AG10803 (cell line): ENCODE measurements at places on chromosomes 12 and 14.

- no peak for DNase-seq
These were observed 5.9 kb downstream of the VTI1B start for GRCh38 chr14:67668559-67668958.

DNA sequence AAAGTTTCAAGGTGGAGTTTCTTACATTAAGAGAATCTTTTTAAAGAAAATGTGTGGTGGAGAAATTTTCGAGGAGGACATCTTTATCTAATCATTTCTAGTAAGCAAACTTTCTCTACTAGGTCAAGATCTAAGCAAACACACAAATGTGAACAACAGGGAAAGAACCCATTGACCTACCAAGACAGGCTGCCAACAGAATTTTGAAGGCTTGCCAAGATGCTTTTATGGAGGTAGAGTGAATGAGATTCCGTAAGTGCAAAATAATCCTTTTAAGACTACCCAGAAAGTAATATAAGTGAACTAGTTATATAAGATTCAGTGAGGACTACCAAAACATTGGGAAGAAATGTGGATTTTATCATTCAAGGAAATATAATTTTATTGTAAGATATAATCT lies 357.1 kb upstream of the PDE3A start:
- no peak for DNase-seq

DNA sequence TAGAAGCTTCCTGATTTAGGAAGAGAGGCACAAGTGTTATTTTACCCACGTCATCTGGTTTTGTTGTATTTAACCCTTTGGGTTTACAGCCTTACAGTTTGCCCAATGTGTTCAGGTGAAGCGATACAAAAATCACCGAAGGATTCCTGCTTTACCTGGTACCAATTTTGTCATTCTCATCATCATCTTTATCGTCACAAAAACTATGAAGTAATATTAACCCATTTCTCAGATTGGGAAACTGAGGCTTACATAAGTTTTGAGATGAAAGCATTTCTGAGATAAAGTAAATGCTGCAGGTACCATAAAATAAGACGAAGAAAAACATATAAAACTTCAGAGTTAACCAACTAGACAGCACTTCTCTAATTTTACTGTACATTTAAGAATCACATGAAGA lies 370.6 kb upstream of the OR4E1 start:
- DNase-seq = no peak

- peak; percentile 83 for DNase-seq
These were observed 1.2 kb downstream of the SSTR1 start for GRCh38 chr14:38208618-38209562.

GRCh38 chr12:23750923-23751322 lies 198.5 kb downstream of the SOX5 start:
- no peak for DNase-seq

GRCh38 chr12:28222081-28222700 lies 31.9 kb downstream of the CCDC91 start:
- no peak for DNase-seq

- no peak for DNase-seq
These were observed 74.1 kb downstream of the PITPNM2 start for GRCh38 chr12:123076604-123077297.

DNA sequence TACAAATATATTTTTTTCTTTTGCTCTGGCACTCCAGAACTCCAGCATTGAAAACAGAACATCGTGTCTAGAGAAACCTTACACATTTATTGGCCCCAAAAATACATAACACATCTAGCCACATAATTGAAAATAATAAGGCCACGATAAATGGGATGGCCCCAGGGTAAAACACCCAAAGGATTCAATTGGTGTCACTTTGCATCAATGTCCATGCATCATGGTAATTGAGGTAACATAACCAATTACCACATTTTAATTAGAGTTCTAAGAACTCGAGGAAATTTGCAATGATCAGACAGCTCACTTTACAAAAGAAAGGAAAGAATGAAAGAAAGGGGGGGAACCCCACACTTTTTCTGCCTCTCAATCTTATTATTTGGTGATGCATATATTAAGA lies 151.8 kb upstream of the NPAS3 start:
- no peak for DNase-seq

DNA sequence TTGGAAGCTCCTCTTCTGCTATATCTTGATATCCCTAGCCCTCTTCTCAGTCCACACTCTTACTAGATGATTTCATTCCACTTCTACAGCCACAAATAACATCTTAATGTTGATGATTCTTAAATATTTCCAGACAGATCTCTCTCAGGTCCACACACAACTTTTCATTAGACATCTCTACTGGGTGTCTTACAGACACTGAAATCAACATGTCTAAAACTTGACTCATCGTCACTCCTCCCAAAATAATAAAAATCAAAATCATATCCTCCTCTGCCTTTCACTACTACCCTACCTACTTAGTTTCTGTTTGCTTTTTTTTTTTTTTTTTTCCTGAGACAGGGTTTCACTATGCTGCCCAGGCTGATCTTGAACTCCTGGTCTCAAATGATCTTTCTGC lies 11.9 kb downstream of the PRDM4 start:
- peak; percentile 66 for DNase-seq

DNA sequence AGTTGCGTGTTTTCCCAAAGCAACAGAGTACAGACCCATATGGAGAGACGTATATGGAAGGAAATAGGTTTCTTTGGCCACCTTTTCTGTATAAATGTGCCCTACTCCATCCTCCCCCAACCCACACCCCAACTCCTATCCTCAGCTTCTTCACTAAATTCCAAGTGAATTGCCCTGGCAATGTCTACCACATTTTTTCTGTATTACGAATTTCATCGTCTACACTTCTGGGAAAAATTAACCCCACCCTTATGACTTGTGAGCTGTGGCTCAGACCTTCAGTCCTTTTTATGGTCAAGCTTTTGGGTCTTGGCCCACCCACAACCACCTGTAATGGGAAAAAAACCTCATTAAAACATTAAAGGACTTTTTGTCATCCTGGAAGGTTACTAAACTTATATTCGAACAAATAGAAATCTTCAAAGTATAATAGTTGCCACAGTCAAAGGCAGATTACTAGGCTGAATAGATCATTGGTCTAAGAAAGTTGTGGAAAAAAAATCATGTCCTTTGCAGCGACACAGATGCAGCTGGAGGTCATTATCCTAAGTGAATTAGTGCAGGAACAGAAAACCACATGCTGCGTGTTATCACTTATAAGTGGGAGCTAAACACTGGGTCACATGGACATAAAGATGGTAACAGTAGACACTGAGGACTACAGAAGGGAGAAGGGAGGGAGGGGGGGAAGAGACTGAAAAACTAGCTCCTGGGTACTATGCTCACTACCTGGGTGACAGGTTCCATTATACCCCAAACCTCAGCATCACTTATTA lies 15.7 kb upstream of the NFKBIA start:
- DNase-seq = peak; percentile 84

- DNase-seq = peak; percentile 7
These were observed 122.5 kb downstream of the WIF1 start for GRCh38 chr12:64998371-64999147.

DNA sequence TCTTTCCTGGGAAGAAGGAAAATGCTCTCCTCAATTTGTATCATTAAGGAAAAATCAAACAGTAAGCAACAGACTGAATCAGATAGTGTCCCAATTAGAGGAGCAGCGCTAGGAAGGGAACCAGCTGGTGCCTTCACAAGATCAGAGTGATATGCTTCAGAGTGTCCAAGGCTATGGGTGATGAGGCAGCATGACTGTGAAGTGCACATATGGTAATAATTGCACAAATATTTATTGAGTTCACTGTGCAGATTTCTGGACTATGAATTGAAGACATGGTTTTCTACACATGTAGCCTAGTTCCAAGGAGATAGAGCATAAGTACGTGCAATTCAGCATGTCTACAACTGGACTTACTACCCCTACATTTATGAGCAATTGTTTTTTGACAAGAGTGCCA lies 78.8 kb upstream of the EVL start:
- DNase-seq = peak; percentile 91

DNA sequence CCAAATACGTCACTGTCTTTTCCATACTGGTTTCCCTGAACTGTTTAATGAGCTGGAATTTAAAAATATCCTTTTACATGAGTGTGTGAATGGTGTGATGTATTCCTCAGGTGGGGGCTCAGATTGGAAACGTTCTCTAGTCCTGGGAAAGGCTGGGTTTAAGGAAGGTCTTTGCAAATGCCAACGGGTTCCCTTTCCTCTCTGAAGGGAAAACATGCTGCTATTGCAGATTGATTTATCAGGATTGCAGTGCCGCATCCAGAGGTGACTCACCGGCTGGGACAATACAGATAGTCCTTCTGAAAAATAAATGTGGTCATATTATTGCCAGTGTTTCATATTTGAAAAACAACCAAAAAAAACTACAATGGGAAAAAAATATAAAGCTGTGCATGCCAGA lies 193.1 kb upstream of the FLRT2 start:
- peak; percentile 11 for DNase-seq

GRCh38 chr12:80086025-80086424 lies 13.3 kb upstream of the OTOGL start:
- DNase-seq = no peak

DNA sequence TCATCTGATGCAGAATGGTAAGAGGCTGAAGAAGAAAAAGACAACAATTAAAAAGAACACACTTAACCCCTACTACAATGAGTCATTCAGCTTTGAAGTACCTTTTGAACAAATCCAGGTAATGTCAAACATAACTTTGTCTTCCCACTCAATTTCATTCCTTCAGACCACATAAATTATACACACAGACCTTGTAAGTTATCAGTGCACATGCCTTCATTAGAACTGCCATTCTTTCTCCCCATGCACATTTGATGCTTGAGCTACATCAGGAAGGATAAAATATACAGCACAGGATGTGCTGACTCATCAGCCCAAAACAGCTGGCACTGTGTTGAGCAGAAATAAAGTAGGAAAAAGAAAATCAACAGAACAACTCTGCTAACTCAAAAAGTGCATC lies 246.7 kb downstream of the PAWR start:
- peak; percentile 37 for DNase-seq

DNA sequence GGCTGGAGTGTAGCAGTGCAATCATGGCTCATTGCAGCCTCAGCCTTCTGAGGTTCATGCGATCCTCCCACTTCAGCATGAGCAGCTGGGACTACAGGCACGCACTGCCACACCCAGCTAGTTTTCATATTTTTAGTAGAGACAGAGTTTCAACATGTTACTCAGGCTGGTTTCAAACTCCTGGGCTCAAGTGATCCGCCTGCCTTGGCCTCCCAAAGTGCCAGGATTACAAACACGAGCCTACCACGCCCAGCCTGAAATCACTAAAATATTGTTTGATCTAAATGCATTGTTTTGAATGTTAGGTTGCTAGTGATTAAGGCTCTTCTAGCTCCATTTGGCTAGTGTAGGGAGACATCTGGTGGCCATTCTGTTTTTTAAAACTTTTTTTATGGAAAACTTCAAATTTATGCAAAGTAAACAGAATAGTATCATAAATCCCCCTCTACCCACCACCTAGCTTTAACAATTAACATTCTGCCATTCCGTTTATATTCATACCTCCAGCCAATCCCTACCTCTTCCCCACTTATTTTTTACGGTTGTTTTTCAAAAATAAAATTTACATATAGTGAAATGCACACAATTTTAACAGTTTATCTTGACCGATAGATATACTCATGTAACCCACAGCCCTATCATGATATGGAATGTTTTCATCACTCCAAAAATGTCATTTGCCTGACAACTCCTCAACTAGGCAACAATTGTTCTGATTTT lies 37.8 kb downstream of the MYO1H start:
- peak; percentile 69 for DNase-seq

- DNase-seq = no peak
These were observed 1103.6 kb downstream of the BCL11B start for GRCh38 chr14:98168211-98168985.

DNA sequence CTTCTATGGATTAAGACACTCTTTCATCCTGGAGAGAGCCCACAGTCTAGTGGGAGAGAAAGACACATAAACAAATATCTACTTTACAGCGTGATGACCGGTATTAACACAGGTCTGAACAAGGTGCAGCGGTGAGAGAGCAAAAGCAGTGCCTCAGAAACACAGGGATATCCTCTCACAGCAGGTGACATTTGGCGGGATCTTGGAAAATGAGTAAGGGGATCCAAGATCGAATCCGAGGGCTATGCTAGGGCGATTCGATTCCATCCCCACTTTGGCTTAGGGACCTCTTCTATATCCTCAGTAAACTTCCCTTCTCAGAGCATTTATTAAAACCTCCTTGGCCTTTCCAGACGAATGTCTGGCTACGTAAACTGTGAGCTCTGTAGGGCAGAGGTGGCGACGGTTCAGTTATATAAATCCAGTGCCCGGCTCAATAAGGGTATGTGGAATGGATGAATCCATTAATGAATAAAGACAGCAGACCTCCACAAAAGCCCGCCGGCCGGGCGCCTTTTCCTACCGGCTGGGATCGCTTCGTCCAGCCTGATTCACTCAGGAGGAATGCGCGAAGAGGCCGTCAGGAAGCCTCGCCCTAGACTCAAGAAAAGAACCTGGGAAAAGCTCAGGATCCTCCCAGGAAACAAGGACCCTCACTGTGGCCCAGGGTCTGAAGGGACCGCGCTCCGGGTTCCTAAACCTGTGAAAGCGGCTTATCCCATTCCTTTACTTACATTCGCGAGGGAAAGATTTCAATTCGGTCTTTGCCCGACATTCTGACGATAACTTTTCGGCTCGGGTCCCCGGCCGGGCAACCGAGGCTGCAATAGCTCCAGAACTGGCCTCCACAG lies 455 bp downstream of the ATP6V1D start:
- DNase-seq = peak; percentile 64

DNA sequence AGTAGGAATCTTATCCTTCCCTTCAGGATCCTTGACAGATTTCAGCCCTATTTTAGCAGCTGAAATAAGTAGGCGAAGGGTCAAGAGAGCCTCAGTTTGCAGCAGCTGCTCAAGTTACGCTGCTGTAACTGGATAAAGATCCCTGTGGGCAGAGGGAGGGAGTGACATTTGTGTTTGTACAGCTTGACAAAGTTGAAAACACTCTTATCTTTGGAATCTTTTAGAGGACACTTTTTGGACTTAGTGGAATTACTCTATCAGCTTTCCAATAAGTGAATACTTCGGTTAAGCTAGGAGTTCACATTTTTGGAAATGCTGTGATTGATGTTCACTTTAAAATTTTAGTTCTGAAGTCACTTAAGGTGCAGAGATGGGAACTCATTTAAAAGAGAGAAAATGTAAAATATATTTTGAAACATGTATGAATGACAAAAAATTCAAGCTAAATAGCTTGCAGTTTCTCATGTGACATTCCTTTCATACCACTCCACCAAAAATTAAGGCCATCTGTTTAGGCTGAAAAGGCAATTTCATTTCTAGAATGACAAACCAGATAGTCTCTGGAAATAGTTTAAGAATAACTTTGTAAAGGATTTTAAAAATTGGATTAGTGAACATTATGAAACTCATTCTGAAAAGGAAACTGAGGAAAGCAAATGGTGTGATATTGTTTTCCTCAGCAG lies 55.2 kb downstream of the SLC38A4 start:
- peak; percentile 80 for DNase-seq
